Mesothelial cell of epicardium (in vitro differentiated cells): ENCODE measurements at places on chromosomes 2 and 18.

DNA sequence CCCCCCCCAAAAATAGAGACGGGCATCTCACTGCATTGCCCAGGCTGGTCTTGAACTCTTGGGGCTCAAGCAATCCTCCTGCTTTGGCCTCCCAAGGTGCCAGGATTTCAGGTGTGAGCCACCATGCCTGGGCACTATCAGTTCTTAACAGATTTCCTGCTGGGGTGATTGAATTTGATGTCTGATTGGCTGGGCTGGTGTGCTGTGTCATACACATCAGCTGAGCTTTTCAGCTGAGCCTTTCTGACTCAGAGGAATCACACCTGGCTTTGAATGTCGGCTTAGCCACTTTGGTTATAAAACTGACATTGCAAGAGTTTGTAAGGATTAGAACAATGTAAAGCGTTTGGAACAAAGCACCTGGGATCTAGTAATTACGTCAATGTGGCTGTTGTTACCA, 18.9 kb downstream of the NCAPH start:
- H3K27ac ChIP-seq, result no peak overlapping the region
- no peak for DNase-seq
- H3K4me3 ChIP-seq, result no peak overlapping the region
- peaks cover 3% of the 10 kb centered on the region for H3K36me3 ChIP-seq
- peaks cover 3% of the 10 kb centered on the region for H3K4me1 ChIP-seq

DNA sequence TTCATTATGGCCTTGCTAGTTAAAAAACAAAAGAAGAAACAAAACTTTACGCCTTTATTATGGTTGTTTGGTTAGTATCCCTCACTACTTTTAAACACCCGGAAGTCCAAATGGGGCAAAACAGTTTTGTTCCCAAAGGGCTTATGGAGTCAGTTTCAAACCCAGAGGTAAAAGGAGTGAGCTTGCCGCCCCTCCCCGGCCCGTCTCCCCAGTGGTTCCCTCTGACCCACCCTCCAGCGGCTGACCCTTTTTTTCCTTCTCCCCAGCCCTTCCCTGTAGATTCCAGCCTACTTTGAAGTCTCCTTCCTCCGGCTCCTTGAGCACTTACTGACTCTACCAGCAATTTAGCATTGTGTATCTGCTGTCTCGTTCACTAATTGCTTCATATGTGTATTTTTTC, 209.2 kb downstream of the ICOS start:
- no peaks in the 10 kb centered on the region for H3K36me3 ChIP-seq
- DNase-seq, result no peak
- peaks cover 17% of the 10 kb centered on the region for H3K4me1 ChIP-seq
- H3K27ac ChIP-seq, result peak overlapping the region; percentile 69

GRCh38 chr18:3075491-3075890, 62.5 kb upstream of the LPIN2 start:
- H3K27ac ChIP-seq, result peak overlapping the region; percentile 87
- H3K27me3 ChIP-seq, result no peaks in the 10 kb centered on the region
- DNase-seq, result no peak
- H3K4me1 ChIP-seq, result peaks cover 46% of the 10 kb centered on the region
- H3K4me3 ChIP-seq, result no peak overlapping the region

GRCh38 chr2:8676191-8676920, 5.5 kb upstream of the ID2 start:
- H3K27ac ChIP-seq, result peak overlapping the region; percentile 100
- peaks cover 16% of the 10 kb centered on the region for H3K36me3 ChIP-seq
- no peaks in the 10 kb centered on the region for H3K27me3 ChIP-seq

DNA sequence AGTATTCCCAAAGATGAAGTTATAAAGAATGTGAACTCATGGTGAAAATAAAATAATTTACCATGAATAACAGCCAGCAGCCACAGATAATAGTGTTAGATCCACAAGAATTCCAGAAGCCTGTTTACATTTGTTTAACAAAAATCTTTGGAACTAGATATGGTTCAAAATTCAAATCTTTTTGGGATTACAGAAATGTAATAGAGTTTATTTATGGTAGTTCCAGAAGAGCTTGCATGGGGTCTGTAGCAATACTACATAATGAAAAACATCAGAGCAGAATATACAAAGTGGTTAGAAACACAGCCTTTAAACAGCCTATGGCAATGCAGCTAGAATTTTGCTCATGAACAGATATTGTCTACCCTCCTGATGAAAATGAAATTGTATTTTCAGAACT, 179.1 kb downstream of the RDH14 start:
- H3K4me3 ChIP-seq, result no peak overlapping the region
- no peak overlapping the region for H3K27ac ChIP-seq
- no peak for DNase-seq
- H3K36me3 ChIP-seq, result no peaks in the 10 kb centered on the region

- no peaks in the 10 kb centered on the region for H3K4me1 ChIP-seq
- H3K4me3 ChIP-seq, result no peak overlapping the region
- no peak for DNase-seq
- no peaks in the 10 kb centered on the region for H3K36me3 ChIP-seq
Measured at GRCh38 chr2:227082286-227082685, 81.7 kb downstream of the COL4A4 start.
